Hippocampal formation (tissue), 2 donors: ENCODE measurements at places on chromosomes 12 and 14.

GRCh38 chr14:71005076-71005475 lies 97.8 kb downstream of the PCNX1 start:
- DNase-seq, result no peak

GRCh38 chr12:53223389-53224060 lies 8.5 kb downstream of the RARG start:
- peak; percentile 67 for DNase-seq

- no peak for DNase-seq
Measured at GRCh38 chr14:103552846-103553210, 9.6 kb downstream of the BAG5 start.

GRCh38 chr12:26198742-26199141 lies 3.4 kb downstream of the SSPN start:
- no peak for DNase-seq

DNA sequence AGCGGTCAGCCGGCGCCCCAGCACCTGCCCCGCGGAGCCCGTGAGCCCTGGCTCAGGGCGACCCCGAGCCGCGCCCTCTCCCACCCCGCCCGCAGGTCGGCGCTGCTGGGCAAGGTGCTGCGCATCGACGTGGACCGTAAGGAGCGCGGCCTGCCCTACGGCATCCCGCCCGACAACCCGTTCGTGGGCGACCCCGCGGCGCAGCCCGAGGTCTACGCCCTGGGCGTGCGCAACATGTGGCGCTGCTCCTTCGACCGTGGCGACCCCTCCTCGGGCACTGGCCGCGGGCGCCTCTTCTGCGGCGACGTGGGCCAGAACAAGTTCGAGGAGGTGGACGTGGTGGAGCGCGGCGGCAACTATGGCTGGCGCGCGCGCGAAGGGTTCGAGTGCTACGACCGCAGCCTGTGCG lies 14.4 kb downstream of the HHIPL1 start:
- no peak for DNase-seq

- no peak for DNase-seq
Measured at GRCh38 chr12:119312904-119313303, 21.6 kb upstream of the CCDC60 start.

- no peak for DNase-seq
Measured at GRCh38 chr14:76929927-76930326, 98.6 kb downstream of the IRF2BPL start.
